ENCODE measurements at places on chromosomes 12 and 14.

DNA sequence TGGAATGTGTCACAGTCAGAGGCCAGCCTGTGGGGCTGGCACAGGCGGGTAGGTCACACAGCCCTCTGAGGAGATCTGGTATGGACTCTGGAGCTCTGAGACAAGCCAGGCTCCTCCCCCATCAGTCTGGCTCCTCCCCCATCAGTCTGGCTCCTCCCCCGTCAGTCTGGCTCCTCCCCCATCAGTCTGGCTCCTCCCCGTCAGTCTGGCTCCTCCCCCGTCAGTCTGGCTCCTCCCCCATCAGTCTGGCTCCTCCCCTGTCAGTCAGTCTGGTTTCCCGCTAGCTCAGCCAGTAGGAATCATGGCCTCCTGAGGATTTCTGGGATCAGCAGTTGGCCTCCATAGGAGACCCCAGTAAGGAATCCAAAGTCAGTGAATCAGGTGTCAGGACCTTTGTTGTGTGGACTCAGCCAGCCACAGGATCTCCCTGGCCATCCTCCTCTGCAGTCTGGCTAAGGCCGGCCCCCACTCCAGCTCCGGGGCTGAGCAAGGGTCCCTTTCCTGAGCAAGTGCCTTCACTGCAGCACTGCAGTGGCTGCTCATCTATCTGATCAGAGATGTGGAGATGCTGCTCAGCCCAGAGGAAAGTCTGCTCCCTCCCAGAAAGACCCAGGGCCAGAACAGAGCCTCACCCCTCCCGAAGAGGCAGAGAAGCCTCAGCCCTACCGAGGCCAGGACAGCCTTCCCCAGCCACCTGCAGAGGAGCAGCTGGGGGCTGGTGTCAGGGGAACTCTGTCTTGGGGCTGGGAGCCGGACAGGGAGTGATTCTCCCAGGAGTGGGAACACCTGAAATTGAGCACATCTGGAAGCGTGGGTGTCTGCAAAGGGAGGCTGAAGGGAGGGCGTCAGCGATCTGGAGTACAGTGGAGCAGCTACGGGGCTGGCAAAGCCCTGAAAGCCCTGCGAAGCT, 35.7 kb downstream of the IQSEC3 start:
- no peak for DNase-seq

DNA sequence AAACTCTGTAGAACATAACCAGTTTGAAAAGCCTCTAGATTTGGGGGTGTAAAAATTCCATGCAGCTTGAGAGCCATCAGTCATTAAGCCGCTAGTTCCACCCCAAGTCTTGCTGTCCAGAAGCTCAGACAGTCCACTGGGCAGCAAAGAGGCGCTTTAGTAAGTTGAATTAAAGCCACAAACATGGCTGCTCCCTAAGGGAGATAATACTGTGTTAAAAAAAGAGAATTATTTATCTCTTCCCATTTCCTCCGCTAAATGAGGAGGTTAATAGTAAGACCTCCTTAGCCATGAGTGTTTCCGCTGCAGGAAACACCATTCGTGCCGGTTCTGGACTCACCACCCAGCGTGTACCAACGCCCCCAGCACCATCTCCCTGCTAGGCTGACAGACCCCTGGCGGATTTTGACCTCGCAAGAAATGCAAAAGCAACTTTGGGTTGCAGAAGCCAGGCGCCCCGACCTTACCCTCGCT, 536 bp downstream of the TM7SF3 start:
- DNase-seq, result no peak

- no peak for DNase-seq
Measured at GRCh38 chr14:103362780-103363179, 22.4 kb upstream of the MARK3 start.

DNA sequence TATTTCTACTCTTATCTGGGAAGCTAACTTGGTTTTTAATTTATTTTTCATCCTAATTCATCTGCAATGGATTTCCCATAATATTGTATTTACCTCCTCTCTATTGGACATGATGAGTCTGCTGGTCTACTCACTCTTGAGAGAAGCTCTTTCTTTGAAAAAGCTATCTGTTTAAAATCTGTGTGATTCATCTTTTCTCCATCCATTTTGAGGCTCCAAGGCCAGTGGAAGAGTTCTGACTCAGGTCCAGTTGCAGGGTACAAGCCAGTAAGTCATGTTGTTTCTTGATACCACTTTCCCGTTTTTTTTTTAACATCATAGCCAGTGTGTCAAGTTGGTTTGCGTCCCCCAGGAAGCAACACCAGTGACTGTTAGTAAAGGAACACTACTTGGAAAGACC, 160.3 kb upstream of the BMP4 start:
- DNase-seq, result no peak

- DNase-seq, result no peak
Measured at GRCh38 chr12:53179687-53180219, 769 bp upstream of the ZNF740 start.

GRCh38 chr14:36658123-36659009, 3.3 kb upstream of the PAX9 start:
- DNase-seq, result no peak

- DNase-seq, result no peak
Measured at GRCh38 chr12:92010853-92011701, 134.6 kb downstream of the BTG1 start.

- DNase-seq, result no peak
Measured at GRCh38 chr12:120356567-120357030, 12.4 kb downstream of the MSI1 start.

Measured in substantia nigra (tissue), 51 donors.